ENCODE measurements at places on chromosomes 7 and 10.

GRCh38 chr7:93739424-93739823 lies 151.1 kb downstream of the TFPI2 start:
- no peaks in the 10 kb centered on the region for H3K36me3 ChIP-seq
- no peak for DNase-seq
- H3K4me1 ChIP-seq: no peaks in the 10 kb centered on the region
- H3K4me3 ChIP-seq: no peak overlapping the region
- H3K27me3 ChIP-seq: peaks cover 10% of the 10 kb centered on the region

- H3K4me3 ChIP-seq: peak overlapping the region; percentile 90
- H3K27ac ChIP-seq: peak overlapping the region; percentile 96
- no peaks in the 10 kb centered on the region for H3K27me3 ChIP-seq
- peaks cover 72% of the 10 kb centered on the region for H3K4me1 ChIP-seq
Measured at GRCh38 chr10:104329735-104330134, 8.5 kb downstream of the ITPRIP start.

- H3K4me1 ChIP-seq: no peaks in the 10 kb centered on the region
- H3K27me3 ChIP-seq: peaks cover 21% of the 10 kb centered on the region
- no peak overlapping the region for H3K4me3 ChIP-seq
- H3K27ac ChIP-seq: no peak overlapping the region
- no peaks in the 10 kb centered on the region for H3K36me3 ChIP-seq
Measured at GRCh38 chr7:23387583-23387982, 82.7 kb downstream of the IGF2BP3 start.

- no peaks in the 10 kb centered on the region for H3K27me3 ChIP-seq
- H3K4me3 ChIP-seq: no peak overlapping the region
- no peak overlapping the region for H3K27ac ChIP-seq
- no peak for DNase-seq
- no peaks in the 10 kb centered on the region for H3K4me1 ChIP-seq
Measured at GRCh38 chr10:121291823-121292222, 306.4 kb downstream of the FGFR2 start.

DNA sequence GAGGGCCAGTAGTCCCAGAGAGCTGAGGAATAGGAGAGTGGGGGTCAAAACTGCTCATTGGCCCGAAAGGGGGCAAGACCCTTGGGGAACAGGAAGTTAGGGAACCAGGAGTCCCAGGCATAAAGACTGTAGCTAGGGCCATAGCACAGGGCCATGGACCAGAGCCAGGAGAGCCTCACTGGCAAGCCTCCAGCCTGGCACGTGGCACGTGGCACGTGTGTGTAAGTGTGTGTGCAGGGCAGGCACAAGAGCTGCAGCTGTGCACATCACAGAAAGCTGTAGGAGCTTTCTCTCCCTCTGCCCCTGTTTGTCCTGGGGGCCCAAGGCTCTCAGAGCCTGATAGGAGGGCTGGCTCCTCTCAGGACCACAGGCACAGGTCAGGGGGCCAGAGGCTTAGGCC lies 47.8 kb upstream of the SLF2 start:
- H3K4me3 ChIP-seq: no peak overlapping the region
- no peak for DNase-seq
- H3K4me1 ChIP-seq: peaks cover 13% of the 10 kb centered on the region
- H3K36me3 ChIP-seq: peaks cover 10% of the 10 kb centered on the region
- H3K27me3 ChIP-seq: peaks cover 81% of the 10 kb centered on the region

- no peaks in the 10 kb centered on the region for H3K27me3 ChIP-seq
- no peak overlapping the region for H3K4me3 ChIP-seq
- no peaks in the 10 kb centered on the region for H3K36me3 ChIP-seq
- no peak overlapping the region for H3K27ac ChIP-seq
- H3K4me1 ChIP-seq: no peaks in the 10 kb centered on the region
Measured at GRCh38 chr10:19922236-19922963, 106.2 kb downstream of the PLXDC2 start.

- H3K4me1 ChIP-seq: peaks cover 48% of the 10 kb centered on the region
- H3K36me3 ChIP-seq: no peaks in the 10 kb centered on the region
- peak overlapping the region; percentile 96 for H3K27ac ChIP-seq
- H3K27me3 ChIP-seq: no peaks in the 10 kb centered on the region
Measured at GRCh38 chr10:17026686-17027485, 102.7 kb downstream of the CUBN start.

DNA sequence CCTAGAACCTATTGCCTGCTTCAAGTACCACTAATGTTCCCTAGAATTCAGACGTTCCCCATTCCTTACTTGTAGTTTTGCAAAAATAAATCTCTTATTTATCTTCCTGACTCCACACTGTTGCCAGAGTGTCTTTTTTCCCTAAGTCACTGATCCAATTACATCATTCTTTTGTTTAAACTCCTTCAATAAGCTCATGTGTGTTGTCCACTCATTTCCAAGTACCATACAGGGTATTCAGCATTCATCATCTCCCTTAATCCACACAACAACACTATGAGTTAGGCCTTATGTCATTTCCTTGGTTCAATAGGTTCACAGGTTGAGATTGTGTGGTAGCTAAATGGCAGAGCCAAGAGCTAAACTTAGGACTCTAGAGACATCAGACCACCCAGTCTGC lies 119.9 kb upstream of the RHOBTB1 start:
- H3K4me3 ChIP-seq: no peak overlapping the region
- no peaks in the 10 kb centered on the region for H3K36me3 ChIP-seq
- H3K27me3 ChIP-seq: peaks cover 24% of the 10 kb centered on the region
- H3K27ac ChIP-seq: no peak overlapping the region

DNA sequence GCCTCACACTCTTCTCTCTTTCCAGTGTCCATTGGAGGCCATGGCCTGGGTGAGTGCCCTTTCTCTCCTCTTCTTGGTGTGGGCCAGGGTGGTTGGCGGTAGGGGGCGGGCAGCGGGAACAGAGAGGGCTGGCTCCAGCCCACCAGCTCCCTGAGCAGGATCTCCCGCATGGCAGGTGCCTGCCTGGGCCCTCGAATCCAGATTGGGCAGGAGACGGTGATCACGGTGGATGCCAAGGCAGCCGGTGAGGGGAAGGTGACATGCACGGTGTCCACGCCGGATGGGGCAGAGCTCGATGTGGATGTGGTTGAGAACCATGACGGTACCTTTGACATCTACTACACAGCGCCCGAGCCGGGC lies 13.5 kb upstream of the ATP6V1F start:
- H3K4me3 ChIP-seq: no peak overlapping the region
- no peaks in the 10 kb centered on the region for H3K36me3 ChIP-seq
- DNase-seq: no peak

DNA sequence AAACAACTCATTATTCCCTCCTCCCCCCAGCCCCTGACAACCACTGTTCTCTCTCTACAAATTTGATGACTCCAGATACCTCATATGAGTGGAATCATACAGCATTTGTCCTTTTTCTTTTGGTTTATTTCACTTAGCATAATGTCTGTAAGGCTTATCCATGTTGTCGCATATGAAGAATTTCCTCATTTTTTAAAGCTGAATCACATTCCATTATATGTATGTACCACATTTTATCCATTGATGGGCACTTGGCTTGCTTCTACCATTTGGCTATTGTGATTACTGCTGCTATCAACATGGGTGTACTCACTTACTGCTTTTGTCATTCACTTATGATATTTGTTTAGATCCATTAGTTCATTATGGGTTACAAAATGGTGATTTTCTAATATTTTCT lies 112.8 kb downstream of the BUB3 start:
- H3K27me3 ChIP-seq: no peaks in the 10 kb centered on the region
- peaks cover 4% of the 10 kb centered on the region for H3K4me1 ChIP-seq
- H3K4me3 ChIP-seq: no peak overlapping the region

GRCh38 chr7:17019106-17019505 lies 137.3 kb upstream of the AGR3 start:
- no peaks in the 10 kb centered on the region for H3K36me3 ChIP-seq
- no peak overlapping the region for H3K27ac ChIP-seq
- peaks cover 22% of the 10 kb centered on the region for H3K4me1 ChIP-seq
- no peaks in the 10 kb centered on the region for H3K27me3 ChIP-seq
- H3K4me3 ChIP-seq: no peak overlapping the region
- DNase-seq: no peak

GRCh38 chr7:44978511-44979366 lies at the start of gene MYO1G:
Gene MYO1G, minus strand, starts transcription at chr7:44979015. Its CDS starts 54 bp downstream, at chr7:44978961.
- H3K4me3 ChIP-seq: peak within 1 kb of the TSS; percentile 98
- H3K27ac ChIP-seq: peak within 1 kb of the TSS; percentile 98
- DNase-seq: peak; percentile 76
- H3K4me1 ChIP-seq: peaks cover 44% of the 10 kb centered on the region
- no peaks in the 10 kb centered on the region for H3K27me3 ChIP-seq

GRCh38 chr10:131174651-131175540 lies 136.6 kb downstream of the TCERG1L start:
- H3K4me3 ChIP-seq: no peak overlapping the region
- DNase-seq: no peak
- H3K27me3 ChIP-seq: no peaks in the 10 kb centered on the region
- H3K36me3 ChIP-seq: no peaks in the 10 kb centered on the region
- no peak overlapping the region for H3K27ac ChIP-seq

DNA sequence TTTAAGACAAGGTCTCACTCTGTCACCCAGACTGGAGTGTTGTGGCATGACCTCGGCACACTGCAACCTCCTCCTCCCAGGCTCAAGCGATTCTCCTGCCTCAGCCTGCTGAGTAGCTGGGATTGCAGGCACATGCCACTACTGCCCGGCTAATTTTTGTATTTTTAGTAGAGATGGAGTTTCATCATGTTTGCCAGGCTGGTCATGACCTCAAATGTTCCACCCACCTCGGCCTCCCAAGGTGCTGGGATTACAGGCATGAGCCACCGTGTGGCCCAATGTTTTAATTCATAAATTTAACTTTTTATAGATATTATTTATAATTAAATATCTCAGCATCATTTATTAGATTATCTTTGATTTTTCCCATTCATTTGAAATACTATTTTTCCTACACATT lies 658.0 kb upstream of the NRG3 start:
- DNase-seq: no peak
- no peak overlapping the region for H3K4me3 ChIP-seq
- no peaks in the 10 kb centered on the region for H3K36me3 ChIP-seq

GRCh38 chr7:157472311-157473050 lies 135.7 kb downstream of the DNAJB6 start:
- H3K27me3 ChIP-seq: no peaks in the 10 kb centered on the region
- DNase-seq: no peak
- peaks cover 23% of the 10 kb centered on the region for H3K4me1 ChIP-seq
- H3K4me3 ChIP-seq: peak overlapping the region; percentile 70

GRCh38 chr10:132196178-132197113 lies 9.7 kb downstream of the DPYSL4 start:
- DNase-seq: no peak
- no peaks in the 10 kb centered on the region for H3K36me3 ChIP-seq
- H3K27ac ChIP-seq: no peak overlapping the region
- H3K4me3 ChIP-seq: no peak overlapping the region
- peaks cover 12% of the 10 kb centered on the region for H3K27me3 ChIP-seq

DNA sequence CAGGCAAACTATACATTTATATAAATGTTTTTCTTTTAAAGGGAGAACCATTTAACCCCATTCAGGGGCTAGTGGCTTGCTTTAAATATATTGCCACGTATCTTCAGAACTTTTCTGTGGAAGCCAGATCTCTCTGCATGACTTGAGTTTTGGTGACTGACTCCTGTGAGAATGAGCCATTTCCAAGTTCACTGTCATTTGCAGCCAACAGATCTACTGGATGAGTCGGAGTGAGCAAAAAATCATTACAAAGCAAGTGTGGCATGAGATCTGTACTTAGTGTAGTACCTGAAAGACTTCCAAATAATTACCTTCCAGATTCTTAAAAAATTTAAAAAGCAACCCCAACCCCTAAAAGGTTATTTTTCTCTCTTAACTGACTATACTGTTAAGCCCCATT lies 45.6 kb downstream of the PDSS1 start:
- no peaks in the 10 kb centered on the region for H3K27me3 ChIP-seq
- DNase-seq: no peak
- peak overlapping the region; percentile 94 for H3K27ac ChIP-seq
- peaks cover 5% of the 10 kb centered on the region for H3K36me3 ChIP-seq

DNA sequence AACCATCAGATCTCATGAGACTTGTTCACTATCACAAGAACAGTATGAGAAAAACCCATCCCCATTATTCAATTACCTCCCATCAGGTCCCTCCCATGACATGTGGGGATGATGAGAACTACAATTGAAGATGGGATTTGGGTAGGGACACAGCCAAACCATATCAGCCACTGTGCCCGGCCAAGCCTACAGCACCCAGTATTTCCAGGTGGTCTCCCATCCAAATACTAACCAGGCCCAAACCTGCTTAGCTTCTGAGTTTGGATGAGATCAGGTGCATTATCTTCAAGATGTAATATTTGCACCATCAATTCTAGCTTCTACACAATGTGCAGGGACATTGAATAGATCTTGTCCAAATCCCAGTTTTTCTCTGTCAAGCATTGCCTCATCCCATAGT lies 196.9 kb downstream of the BAMBI start:
- peaks cover 19% of the 10 kb centered on the region for H3K27me3 ChIP-seq
- DNase-seq: no peak
- H3K4me3 ChIP-seq: no peak overlapping the region
- H3K36me3 ChIP-seq: no peaks in the 10 kb centered on the region
- H3K27ac ChIP-seq: no peak overlapping the region

GRCh38 chr7:131040467-131040932 lies 287.2 kb upstream of the MKLN1 start:
- H3K27ac ChIP-seq: peak overlapping the region; percentile 97
- H3K36me3 ChIP-seq: peaks cover 6% of the 10 kb centered on the region
- no peak for DNase-seq

GRCh38 chr7:106283501-106283830 lies 1.3 kb downstream of the NAMPT start:
- DNase-seq: no peak
- H3K27ac ChIP-seq: peak overlapping the region; percentile 96
- H3K27me3 ChIP-seq: no peaks in the 10 kb centered on the region
- peak overlapping the region; percentile 98 for H3K4me3 ChIP-seq
- H3K36me3 ChIP-seq: peaks cover 2% of the 10 kb centered on the region

- peaks cover 13% of the 10 kb centered on the region for H3K27me3 ChIP-seq
- no peak overlapping the region for H3K27ac ChIP-seq
- H3K4me1 ChIP-seq: peaks cover 2% of the 10 kb centered on the region
- H3K4me3 ChIP-seq: no peak overlapping the region
- DNase-seq: no peak
Measured at GRCh38 chr7:137471128-137471527, 127.6 kb upstream of the PTN start.

DNA sequence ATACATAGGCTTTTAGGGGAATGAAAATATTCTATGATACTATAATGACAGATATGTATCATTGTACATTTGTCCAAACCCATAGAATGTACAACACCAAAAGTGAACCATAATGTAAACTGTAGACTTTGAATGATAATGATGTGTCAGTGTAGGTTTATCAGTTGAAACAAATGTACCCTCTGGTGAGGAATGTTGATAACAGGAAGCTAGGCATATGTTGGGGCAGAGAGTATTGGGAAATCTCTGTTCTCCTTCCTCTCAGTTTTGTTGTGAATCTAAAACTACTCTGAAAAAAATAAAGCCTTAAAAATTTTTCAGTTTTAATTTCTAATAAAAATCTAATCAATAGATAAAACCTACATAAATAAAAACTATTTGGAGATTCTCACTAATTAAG lies 36.9 kb downstream of the C1GALT1 start:
- DNase-seq: no peak
- no peak overlapping the region for H3K4me3 ChIP-seq
- H3K27ac ChIP-seq: no peak overlapping the region
- peaks cover 20% of the 10 kb centered on the region for H3K36me3 ChIP-seq
- peaks cover 26% of the 10 kb centered on the region for H3K4me1 ChIP-seq

DNA sequence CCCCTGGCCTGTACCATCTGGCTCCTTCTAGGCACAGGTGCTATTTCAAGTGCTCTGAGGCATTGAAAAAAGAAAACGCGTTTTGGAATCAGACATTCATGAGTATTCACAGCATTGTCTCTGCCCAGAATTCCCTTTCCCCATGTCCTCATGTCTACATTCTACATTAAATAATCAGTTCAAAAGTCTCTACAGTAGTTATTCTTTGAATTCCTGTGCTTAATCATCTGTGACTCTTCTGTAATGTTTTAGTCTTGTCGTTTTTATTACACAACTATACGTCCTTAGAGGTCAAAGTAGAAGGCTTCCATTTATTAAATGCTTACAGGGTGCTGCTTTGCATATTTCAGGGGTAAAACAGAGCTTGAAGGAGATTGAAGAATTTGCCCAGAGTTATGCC lies 95.7 kb downstream of the BICC1 start:
- no peak overlapping the region for H3K4me3 ChIP-seq
- no peak for DNase-seq
- no peaks in the 10 kb centered on the region for H3K27me3 ChIP-seq
